ENCODE measurements at places on chromosomes 4 and X.

DNA sequence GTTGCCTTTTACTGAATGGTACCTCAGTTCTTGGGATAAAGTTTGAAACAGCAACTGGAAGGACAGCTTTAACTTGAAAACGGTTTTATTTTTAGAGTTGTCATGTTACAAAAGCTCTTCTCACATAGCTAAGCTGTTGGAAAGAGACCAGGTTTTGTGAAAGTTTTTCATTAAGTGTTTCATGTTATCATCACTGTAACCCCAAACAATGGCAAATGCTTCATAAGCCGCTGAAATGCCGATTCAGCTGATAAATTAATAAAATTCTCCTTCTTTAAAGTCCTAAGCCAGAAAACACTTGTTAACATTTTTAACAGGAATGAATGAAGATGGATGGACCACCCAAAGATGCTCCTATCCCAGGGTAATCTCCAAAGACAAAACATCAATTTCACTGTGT is 76.1 kb upstream of the IRF2 start:
- no peak for DNase-seq

GRCh38 chr4:121567748-121568147 is 129.0 kb downstream of the ANXA5 start:
- DNase-seq = no peak

DNA sequence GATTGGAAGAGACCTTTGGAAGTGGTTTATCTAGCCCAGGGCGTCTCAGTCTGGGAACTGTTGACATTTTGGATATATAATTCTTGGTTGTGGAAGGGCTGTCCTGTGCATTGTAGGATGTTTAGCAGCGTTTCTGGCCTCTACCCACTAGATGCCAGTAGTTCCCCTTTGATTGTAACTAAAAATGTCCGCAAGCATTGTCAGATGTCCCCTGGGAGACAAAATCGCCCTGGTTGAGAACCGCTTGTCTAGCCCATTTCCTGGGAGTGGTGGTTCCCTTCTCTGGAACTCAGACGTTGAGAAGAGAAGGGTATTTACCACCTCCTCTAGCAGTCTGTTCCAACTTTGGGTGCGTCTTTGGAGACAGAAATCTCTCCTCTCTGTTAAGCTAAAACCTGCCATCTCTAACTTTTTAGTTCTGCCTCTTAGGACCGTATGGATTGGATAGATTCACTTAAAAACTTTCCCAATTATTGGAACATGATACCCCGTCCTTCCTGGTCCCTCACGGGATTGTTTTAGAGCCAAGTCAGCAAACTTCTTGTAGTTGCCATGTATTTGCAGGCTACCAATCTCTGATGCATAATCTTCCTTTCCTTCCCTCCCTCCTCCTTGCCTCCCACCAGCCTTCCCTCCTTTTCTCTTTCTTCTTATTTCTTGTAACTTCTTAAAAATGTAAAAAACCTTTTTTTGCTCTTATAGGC is 13.9 kb downstream of the TMEM165 start:
- peak; percentile 11 for DNase-seq

- no peak for DNase-seq
These were observed 998.6 kb downstream of the RPA4 start for GRCh38 chrX:97882306-97882705.

GRCh38 chrX:45794323-45794994 is 593.8 kb upstream of the DIPK2B start:
- DNase-seq = no peak
